IPS DF 19.7 (cell line): ENCODE measurements at places on chromosomes 4 and X.

- DNase-seq: no peak
These were observed 17.4 kb downstream of the QDPR start for GRCh38 chr4:17494258-17495190.

GRCh38 chrX:47607091-47607490 lies 12.6 kb downstream of the SYN1 start:
- no peak for DNase-seq

GRCh38 chr4:17170131-17170530 lies 271.7 kb upstream of the LDB2 start:
- no peak for DNase-seq

GRCh38 chr4:5511791-5512190 lies 196.6 kb downstream of the EVC2 start:
- DNase-seq: no peak

DNA sequence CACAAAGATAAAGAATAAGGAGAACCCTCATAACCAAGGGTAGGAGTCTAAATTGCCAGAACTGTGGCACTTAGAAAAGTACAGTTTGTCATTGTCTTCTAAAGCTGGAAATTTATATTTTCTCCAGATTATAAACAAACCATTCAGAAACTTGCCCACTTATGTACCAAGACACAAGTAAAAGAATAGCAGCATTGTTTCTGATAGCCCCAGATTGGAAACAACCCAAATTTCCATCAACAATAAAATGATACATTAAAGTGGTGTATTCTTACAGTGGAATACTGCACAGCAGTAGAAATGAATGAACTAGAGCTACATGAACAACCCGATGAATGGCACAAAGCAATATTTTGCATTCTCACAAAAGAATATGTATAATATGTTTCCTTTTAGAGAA lies 63.1 kb upstream of the PDHA1 start:
- no peak for DNase-seq

DNA sequence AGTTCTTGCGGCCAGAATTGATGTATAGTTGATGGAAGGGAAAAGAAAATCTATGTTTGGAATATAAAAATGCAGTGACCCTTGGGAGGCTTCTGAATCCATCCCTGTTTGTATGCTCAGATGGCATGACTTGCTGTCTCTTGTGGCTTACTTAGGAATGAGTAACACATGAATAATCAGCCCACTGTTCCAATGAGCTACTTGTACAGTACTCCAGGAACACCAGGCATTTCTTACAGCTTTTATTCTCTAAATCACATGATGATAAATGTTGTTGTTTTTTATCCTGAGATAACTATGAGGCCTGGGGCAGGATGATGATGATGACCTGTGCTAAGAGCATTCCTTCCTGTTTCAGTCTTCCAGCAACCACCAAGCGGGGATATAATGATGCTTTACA lies 18.9 kb downstream of the TMPRSS11E start:
- no peak for DNase-seq
